ENCODE measurements at places on chromosomes 6 and 20. TPM values are rescaled to one million over a fixed set of nuclear protein-coding genes. Genes with fewer than 3 reads are reported as not detected.

PRDM13 gene
- total RNA-seq: not detected

C4A gene
- 5.1 TPM for total RNA-seq

RAB44 gene
- 0.05 TPM for total RNA-seq

GUCA1A gene
- not detected for total RNA-seq

ZBP1 gene
- total RNA-seq: not detected

ZNF165 gene
- total RNA-seq: 11.2 TPM

JAG1 gene
- 31.9 TPM for total RNA-seq

Measured in HCT116 (cell line).